Fibroblast of skin of right biceps (primary cell): ENCODE measurements at places on chromosomes 5 and 9.

GRCh38 chr9:690517-691111 is 150.9 kb upstream of the DMRT1 start:
- no peak for DNase-seq

- DNase-seq = no peak
These were observed 101.4 kb upstream of the SLC1A3 start for GRCh38 chr5:36505021-36505420.

GRCh38 chr9:114117996-114118830 is 19.1 kb upstream of the KIF12 start:
- DNase-seq = no peak

DNA sequence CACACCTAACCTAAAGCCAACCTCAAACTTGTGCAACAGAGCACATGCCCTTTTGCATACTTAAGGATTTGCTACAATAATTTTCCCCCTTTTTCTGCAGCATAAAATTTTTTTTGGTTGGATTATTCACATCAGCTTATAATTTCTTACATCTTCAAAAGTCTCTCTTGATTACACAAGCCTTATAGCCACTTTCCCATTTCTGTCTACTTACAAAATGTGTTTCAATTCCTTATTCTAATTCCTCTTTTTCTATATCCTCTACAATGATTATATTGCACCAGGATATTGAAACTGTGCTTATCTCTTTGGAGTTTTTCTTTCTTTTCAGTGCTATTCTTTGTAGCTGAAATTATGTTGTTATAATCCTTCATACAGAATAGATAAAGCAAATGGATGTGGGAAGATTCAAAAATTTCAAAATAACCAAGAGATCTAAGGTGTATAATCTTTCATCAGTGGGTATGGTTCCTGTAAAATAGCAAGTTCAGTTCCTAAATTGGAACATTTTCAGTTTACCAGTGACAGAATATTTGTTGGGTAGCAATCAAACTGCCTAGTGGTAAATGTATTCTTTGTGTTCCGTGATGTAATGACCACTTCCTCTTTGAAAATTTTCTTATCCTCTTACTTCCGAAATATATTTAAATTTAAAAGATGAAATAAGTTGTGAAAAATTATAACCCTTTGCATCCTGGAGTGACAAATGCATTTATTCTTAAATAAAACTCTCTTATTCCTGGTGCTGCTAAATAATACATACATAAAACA is 386.8 kb upstream of the CHD1 start:
- no peak for DNase-seq

GRCh38 chr5:81626524-81626923 is 124.4 kb downstream of the SSBP2 start:
- DNase-seq = peak; percentile 89

DNA sequence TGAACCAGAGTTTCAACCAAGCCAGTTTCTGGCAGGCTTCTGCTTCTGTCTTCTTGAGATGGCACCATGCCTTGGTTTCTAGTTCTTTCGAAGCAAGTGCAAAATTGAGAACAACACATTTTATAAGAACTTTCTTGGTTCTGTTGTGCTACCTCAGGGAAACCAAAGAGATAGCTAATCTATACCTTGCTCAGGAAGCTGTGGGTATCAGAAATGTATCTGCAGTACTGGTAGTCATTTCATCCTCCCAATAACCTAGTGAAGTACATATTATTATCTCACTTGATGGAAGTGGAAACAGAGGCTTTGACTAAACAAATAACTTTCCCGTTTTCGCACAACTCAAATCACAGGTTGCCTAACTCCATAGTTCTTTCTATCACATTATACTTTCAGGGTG is 246.6 kb downstream of the ENC1 start:
- DNase-seq = no peak
